ENCODE measurements at places on chromosomes 5 and 9.

GRCh38 chr5:169637085-169637548 is at the start of gene DOCK2:
TSS of gene DOCK2 (plus strand) at chr5:169637275. CDS start at chr5:169637327, 52 bp downstream.
- DNase-seq: peak; percentile 63

DNA sequence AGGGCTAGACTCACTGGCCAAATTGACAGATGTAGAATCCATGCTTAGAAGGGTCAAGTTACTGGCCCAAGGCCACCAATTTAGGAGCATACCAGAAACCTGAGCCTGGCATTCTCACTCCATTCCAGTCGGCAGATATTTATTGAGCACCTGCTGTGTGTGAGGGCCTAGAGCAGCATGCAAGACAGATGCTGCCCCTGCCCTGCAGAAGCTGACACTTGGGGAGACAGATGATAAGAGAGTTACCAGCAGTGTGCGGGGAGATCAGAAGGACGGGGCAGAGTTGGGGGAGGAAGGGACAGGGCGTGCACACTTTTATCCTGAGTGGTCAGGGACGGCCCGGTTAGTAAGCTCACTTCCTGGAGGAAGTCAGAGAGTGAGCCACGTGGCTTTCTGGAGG is 111.5 kb upstream of the RAPGEF1 start:
- DNase-seq: no peak

DNA sequence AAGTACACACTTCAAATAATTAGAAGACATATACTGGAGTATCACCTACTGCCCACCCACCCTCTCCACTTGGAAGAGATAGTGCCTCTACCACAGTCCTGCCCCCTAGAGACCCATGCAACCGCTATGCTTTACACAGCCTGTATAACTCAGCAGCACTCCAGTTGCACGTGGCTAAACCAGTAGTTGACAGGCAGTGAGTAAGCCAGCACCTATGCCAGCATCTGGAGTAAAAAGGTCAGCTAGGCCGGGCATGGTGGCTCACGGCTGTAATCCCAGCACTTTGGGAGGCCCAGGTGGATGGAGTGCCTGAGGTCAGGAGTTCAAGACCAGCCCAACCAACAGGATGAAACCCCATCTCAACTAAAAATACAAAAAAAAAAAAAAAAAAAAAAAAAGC is 356.4 kb downstream of the NR2F1-AS1 start:
- no peak for DNase-seq

GRCh38 chr9:89420397-89421178 is 77.3 kb downstream of the SEMA4D start:
- no peak for DNase-seq

GRCh38 chr5:160105686-160106360 is 13.4 kb downstream of the PWWP2A start:
- no peak for DNase-seq

GRCh38 chr9:132003319-132003704 is 76.4 kb downstream of the MED27 start:
- no peak for DNase-seq

DNA sequence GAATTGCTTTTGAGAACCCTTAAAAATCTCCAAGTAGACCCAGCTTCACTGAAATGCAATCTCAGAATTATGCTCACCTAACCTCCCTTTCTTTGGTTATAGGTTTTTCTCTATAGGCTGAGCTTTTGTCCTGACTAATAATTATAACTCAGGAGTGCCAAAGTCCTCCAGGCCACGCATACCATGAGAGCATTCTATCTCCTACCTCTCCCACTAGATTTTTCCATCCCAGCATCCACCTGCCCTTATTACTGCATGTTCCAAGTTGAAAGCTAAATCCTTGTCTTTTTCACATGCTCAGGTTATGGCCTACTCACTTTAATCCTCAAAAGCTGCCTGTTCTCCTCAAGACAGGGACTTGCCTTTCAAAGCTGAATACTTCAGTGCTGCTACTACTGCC is 22.1 kb downstream of the ZNF346 start:
- DNase-seq: no peak

- no peak for DNase-seq
These were observed 31.1 kb downstream of the FBXW11 start for GRCh38 chr5:171975262-171975876.

GRCh38 chr5:7881091-7881490 is 12.1 kb downstream of the MTRR start:
- no peak for DNase-seq

- DNase-seq: no peak
These were observed 53.9 kb downstream of the MED27 start for GRCh38 chr9:132025766-132026165.

DNA sequence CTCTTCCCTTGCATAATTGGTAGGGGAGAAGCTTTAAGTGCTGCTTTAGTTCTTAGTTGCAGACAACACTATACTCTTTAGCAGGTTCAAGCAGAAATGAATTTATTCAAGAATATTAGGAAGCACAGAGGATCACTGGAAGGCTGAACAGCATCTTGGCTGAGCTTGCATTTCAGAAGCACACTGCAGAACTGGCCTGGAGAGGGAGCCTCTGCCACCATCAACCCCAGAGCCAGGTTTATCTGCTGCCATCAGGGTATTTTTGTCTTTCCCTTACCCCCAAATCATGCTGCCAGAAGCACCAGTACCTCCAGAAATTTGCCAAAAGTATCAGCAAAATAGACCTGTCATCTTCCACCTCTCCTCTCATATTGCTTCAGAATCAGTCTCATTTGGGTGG is 440.7 kb downstream of the DMAC1 start:
- DNase-seq: no peak

DNA sequence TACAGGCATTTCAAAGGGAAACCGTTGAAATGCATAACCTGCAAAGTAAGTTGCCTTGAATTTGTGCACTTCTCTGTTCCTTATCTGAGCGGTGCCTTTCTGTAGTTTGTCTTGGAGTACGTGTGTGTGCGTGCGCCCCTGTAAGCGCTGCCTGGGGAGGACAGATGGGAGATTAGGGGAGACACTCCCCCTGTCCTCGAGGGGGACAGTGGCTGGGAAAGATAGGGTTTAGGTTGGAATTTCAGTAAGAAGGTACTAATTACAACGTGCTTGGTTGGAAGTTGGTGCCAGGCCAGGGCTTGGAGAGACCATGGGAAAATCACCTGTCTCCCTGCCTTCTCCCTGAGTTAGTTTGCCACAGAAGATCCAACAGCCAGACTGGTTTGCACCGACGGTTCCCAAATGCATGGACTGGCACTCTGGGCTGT is 73.2 kb downstream of the PIK3R1 start:
- DNase-seq: no peak

DNA sequence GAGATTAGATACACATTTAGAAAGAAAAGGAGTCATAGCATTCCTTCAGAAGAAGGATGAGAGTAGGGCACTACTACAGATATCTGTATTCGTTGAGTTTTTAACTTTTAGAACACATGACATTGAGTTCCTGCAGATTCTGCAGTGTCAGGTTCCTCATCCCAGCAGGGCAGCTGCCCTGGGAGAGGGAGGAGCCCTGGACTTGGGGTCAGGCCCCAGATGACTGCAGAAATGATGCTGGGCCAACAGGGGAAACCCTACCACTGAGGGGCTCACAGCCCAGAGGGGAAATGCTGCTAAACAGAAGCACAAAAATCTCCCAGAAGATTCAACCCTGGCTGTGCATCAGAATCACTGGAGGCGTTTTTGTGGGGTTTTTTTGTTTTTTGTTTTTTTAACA is 68.9 kb upstream of the TAF1L start:
- no peak for DNase-seq

- no peak for DNase-seq
These were observed 101.8 kb downstream of the SPRY4 start for GRCh38 chr5:142222866-142223558.

DNA sequence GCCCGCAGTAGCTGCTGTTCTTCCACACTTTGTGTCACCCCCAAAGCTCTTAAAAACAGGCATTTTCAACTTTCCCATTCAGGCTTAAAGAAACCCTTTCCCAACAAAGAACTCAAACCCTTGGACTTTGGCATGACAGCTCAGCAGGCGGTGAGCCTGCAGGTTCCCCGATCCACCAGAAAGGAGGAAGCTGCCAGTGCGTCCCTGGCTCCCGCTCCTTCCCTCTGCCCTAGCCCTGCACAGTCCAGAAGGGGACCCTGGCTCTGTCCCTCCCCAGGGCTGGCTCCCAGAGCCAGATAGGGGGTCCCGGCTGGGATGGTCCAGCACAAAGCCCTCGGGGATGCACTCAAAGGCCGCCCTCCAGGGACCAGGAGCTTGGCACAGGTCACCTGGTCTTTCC is 9.6 kb downstream of the SLC9A3 start:
- no peak for DNase-seq

DNA sequence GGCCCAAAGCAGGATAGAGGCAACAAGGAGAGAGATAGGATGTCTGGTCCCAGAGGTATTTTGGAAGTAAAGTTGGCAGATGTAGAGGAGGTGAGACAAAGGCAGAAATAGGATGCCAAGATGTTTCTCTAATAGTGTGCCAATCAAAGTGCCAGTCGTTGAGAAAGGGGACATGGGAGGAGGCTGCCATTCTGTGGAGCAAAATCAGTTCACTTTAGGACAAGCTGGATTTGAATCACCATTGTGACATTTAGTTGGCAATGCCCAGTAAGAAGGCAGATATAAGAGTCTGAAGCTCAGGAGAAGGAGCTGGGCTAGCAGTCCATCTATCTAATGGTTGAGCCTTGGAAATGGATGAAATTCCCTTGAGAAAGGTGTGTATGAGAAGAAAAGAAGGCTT is 53.8 kb downstream of the ADRB2 start:
- no peak for DNase-seq

DNA sequence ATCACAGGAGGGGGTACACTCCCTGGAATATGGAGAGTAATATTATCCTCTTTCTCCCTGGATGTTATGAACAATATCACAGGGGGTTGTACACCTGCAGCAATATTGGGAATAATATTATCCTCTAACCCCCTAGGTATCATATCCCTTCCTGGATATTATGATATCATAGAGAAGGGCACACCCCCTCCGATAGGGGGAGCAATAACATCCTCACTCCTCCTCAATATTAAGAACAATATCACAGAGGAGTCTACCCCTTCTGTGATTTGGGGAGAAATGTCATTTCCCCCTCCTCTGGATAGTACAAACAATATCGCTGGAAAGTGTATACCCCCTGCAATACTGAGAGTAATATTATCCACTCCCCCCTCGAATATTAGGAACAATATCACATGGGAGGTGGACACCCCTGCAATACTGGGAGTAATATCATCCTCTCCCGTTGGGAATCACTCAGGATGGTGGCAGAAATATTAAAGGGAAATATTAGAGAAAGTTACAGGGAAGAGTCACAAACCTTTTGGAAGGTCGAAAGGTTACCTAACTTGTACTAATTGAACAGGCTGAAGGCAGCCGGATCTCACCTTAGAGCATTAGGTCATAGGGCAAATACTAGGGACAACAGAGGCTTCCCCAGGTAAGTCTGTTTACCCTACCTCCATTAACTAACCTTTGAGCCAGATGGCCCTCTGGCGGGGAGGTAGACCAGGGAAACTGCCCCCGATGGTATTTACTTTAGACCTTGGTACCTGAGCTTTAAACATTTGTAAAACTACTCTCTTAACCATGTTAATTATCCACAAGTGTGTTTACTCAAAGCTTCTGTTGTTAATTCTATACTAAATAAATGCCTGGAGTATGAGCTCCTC is 57.5 kb upstream of the FREM1 start:
- no peak for DNase-seq

- DNase-seq: no peak
These were observed 153.8 kb downstream of the GOLPH3 start for GRCh38 chr5:32020271-32020670.

- no peak for DNase-seq
These were observed 81.5 kb upstream of the AGXT2 start for GRCh38 chr5:35129276-35129675.

DNA sequence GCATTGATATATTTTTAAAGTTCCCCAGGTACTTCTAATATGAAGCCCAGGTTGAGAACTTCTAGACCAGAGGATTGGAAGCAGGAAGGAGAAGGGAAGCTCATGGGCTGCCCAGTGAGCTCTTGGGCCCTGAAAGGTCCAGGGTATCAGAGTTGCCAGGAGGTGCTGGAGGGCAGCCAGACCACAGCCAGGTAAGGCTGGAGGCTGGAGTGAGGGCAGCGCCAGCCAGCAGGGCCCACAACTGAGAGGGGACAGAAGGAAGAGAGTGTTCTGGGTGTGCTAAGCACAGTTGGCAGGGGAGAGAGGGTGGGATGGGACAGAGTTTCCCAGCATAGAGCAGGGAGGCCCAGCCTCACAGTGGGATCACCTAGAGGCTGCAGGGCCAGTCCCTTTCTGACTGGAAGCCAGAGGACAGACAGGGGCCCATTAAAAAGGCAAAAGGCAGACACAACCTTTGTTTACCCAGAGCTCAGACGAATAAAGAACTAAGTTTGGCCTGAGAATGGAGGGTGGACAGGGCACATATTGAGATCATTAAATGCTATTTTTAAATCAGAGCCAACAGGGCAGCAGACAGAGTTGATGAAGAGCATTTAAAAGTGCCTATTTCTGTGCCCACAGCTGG is 94.9 kb downstream of the PDE8B start:
- no peak for DNase-seq

DNA sequence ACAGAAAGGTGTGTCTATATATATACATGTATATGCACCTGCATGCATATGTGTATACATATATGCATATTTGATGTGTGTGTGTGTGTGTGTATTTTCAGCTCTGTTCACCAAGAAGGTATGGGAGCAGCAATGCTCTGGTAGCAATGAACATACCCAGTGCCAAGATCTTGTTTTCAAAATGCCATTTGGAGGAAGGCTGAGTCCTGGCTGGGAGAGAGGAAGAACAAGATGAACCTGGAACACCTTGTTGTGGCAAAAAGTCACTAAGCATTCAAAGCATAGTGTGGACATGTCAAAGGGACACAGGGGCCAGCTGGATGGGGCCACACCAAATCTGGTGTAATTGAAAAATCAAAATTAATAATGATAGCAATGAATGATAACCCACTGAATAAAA is 31.8 kb upstream of the NEK6 start:
- DNase-seq: no peak

DNA sequence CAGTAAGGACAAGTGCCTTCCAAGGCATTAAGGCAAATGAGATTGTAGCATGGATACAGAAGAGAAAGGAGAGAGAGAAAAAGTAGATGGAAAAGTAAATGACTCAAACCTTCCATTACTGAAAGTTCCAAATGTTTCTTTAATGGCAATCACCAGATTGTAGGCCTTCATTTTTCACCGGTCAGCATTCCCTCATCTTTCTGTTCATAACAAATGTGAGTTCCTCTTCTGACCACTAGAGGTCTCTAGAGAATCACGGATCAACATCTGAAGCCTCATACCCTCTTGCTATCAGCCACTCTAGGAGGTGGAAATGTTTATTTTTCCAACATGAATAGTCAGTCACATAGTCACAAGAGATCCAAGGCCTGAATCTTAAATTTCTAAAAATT is 73.6 kb upstream of the RPS23 start:
- no peak for DNase-seq
